ENCODE measurements at places on chromosomes 5 and 9.

- DNase-seq = no peak
Observed at GRCh38 chr9:5592904-5593303, 36.0 kb upstream of the RIC1 start.

DNA sequence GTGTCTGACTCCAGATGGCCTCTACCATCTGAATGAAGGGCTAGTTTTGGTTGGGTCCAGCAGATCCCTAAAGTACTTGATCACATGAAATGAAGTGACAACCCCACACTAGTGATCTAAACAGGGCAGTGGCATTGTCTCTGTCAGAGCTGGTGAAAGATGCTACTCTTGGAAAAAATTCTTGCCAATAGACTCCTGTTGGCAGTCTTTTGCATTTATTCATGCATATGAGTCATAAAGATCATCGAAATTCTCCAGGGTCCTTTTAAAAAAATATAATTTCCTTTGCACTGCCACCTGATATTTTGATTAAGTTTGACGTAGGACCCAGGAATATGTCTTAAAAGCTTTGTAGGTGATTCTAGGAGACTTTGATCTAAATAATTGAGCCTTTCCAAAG lies 135.1 kb upstream of the ELL2 start:
- DNase-seq = no peak

DNA sequence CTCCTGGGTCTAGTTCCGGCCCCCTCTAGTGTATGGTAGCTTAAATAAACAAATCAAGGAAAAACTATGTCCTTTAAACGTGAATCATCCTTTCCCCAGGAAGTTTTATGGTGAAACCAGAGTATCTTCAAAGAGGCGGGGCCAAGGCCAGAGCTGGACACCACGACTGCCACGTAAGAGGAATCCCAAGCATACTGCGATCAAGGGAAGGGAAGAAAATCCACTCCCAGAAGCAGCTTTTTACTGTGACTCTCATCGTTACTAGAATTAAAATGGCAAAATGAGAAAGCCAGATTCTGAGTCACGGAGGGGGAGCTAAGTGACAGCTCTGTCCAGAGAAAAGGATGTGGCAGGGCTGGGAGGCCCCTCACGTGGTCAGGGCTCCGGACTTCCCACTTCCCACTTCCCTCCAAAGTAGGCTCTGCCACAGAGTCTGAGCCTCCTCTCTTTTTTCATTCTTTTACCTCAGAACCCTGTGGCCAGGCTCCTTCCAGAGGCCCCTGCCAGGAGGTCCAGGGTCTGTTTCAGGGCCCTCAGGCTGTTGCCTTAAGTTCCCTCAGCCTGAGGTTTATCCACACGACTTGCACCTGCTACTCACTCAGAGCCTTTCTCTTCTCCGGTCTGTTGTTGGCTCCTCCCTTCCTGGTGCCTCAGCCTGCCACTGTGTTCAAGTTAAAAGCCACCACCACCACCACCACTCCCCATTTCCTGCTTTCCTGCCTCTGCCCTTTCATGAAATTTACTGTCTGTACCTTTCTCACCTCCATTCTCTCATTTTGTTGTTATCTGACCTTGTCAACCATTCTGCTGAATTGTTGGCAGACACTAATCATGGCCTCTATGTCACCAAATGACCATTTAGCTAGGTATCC lies 1.4 kb upstream of the GLRX start:
- peak; percentile 55 for DNase-seq

GRCh38 chr9:98095401-98095800 lies 23.6 kb downstream of the TRIM14 start:
- DNase-seq = no peak

GRCh38 chr5:124277767-124278545 lies 468.5 kb downstream of the ZNF608 start:
- no peak for DNase-seq

DNA sequence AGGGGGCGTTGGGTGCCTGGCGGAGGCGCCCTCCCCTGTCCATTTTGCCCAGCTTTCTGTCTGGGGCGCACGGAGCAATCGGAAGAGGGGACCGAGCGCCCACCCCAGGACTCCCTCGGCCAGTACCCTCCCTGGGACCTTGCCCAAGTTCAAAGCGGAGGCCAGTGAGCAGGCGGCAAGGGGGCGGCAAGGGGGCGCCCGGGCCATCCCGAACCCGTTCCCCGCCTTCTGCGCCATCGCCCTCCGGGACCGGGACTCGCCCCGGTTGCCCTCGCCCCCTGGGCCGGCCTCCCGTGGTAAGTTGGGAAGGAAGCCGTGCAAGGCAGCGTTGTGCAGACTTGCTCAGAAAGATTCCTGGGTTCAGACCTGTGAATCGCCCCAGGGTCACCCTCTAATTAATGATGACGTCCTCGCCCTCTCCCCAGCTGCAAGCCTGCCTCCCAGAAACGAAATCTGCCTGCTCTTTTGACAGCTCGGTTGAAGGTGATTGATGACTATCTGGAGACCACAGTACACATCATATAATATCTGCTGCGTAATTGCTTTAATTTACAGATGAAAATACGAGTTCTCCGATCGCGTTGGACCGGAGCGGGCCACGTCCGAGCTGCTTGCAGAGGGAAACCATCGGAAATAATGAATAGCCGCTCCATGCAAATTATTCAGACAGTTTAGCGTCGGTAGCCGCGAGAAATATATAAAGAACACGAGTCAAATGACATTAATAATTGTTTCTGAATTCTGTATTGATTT lies 1.4 kb upstream of the IRX4 start:
- no peak for DNase-seq

DNA sequence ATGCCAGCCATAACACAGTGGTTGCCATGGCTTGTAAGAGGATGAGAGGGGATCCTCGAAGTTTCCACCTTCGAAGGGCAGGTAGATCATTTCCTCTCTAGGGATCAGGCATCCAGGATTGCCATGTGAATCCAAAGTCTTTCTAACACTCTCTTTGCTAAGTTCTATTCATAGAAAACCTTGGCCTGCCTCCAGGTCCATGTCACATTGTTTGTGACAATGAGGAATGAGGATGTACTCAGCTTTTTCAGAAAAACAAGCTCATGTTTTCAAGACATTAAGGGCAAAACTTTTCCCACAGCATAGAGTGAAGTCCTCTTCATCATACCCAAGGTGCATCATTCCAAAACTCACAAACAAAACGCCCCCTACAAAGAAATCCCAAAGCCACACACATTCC lies 19.6 kb downstream of the ESM1 start:
- DNase-seq = no peak
